ENCODE measurements at places on chromosomes 13 and 19. TPM values are rescaled to one million over a fixed set of nuclear protein-coding genes. Genes with fewer than 3 reads are reported as not detected.

The CGB1 gene
- total RNA-seq, result not detected

The OR7A5 gene
- total RNA-seq, result not detected

DNA sequence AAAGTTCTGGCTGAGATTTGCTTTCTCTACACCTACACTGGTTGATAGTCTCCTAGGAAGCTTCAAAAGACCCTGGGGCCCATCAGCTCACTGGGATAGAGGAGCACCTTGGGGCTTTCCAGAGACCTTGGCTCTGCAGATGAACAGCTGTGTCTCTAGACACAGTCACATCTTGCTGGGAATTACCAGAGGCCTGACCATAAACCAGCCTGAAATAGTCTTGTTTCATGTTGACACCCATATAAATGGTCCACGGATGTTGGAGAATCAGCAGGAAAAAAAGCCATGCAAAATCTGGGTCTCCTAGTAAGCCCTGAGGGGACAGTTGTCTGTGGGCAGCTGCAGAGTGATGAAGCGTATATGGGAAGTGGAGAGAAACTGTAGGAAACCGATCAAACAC, 207.6 kb downstream of the DNAJC15 start:
- DNase-seq, result no peak

The CATSPERD gene
- not detected for total RNA-seq

The STAP2 gene
- total RNA-seq, result 9.6 TPM

All from activated CD8-positive, alpha-beta memory T cell treated with anti-CD3 and anti-CD28 coated beads, Interleukin-2, amount 10 ng/mL, durations not matched to agents 7 days and 5 days (primary cell).